ENCODE measurements at places on chromosomes 1 and 21.

GRCh38 chr1:159938211-159938852 lies 7.1 kb downstream of the IGSF9 start:
- no peak for DNase-seq

DNA sequence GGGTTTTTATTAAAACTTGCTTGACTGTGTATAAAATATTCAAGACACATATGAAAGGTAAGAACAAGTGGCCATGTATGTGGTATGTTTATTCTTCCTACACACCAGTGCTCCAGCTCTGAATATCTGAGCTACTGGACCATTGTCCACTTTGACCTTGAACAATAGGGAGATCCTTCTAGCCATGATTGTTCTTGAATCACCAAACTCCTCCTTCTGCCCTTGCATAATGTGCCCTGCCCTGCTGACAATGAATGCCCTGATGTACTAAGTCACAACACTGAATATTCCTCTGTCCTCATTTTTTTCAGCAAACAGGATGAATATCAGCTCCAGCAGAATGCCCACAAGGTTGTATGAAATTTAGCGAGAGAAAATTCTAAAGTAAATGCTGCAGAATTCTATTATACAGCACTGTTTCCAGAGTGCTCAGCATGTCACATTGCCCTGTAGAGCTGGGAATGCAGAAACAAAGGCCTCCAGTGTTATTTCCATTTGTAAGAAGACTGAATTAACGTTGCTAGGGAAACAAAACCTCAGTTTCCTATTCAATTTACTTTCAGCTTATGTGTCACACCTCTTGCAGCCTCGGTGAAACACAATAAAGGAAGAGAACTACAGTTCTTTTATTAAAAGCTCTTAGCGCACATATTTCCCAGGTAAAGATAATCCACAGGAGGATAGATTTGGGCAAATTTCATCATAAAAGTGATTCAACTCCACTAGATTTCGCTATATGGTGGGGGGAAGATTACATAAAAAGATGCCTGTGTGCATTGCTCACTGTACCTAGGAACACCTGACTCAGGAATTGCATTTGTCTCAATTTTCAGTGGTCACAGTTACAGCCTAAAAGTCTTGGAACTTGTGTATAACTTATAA lies 187.4 kb upstream of the ATP1B1 start:
- DNase-seq, result no peak

DNA sequence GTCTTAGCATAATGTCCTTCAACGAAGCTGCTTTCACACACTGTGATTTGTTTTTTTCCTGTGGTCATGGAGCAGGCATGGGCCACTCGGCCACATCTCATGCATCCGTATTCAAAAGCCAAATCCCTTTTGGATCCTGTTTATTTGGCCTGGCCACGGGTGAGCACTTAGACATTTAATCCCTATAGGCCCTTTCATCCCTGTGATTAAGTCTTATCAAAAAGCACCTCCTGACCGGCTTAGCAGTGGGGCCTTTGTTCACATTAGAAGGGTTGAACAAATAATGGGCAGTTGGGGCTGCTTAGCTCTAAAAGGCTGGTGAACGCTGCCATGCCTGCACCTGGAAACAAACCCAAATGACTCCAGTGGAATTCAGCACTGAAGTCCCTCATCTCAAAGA lies 2.0 kb downstream of the KCNE2 start:
- DNase-seq, result peak; percentile 47

GRCh38 chr1:211753649-211754251 lies 76.8 kb downstream of the LPGAT1 start:
- DNase-seq, result no peak

- no peak for DNase-seq
Measured at GRCh38 chr1:185260611-185261010, 56.4 kb downstream of the IVNS1ABP start.

DNA sequence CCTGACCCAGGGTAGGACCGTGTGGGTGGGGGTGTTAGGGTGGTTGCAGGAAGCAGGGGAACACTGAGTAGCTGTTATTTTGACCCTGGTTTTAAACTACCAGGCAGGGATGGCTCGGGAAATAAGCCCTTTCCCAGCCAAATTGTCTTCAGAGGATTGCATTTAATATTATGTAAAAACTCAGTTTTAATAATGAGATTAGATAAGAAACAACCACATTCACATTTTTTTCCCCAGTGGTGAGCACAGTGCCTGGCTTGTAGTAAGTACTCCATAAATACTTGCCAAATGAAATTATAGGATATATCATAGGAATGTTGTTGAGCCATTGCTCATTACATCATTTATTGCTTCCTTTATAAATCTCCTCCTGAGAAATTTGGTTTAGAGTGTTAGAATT lies 3.1 kb upstream of the ACP6 start:
- no peak for DNase-seq

DNA sequence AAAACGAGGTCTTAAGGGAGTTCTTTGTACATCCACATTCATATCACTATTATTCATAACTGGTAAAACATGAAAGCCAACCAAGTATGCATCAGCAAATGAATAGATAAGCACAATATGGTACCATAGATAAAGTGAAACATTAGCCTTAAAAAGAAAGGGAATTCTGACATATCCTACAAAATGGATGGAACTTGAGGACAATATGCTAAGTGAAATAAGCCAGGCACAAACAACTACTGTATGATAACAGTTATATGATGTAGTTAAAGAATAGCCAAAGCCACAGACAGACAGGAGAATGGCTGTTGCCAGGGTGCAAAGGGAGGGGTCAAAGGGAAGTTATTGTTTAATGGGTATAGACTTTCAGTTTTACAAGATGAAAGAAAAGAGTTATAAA lies 148.9 kb downstream of the EIF4G3 start:
- no peak for DNase-seq

DNA sequence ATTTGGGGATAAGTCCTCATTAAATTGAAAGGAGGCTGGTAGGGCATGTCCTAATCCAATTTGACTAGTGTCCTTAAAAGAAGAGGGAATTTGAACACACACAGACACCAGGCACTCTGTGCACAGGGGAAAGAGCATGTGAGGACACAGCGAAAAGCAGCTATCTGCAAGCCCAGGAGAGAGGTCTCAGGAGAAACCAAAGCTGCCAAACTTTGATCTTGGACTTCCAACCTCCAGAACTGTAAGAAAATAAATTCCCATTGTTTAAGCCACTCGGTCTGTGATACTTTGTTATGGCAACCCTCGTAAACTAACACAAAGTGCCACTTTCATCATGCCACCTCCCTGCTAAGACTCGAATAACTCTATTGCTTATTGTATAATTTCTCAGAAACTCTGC lies 13.8 kb downstream of the PLA2G4A start:
- DNase-seq, result no peak

- DNase-seq, result no peak
Measured at GRCh38 chr1:117403597-117403996, 36.3 kb downstream of the MAN1A2 start.

GRCh38 chr21:31911138-31911907 lies 38.5 kb downstream of the HUNK start:
- DNase-seq, result no peak

- DNase-seq, result no peak
Measured at GRCh38 chr1:84377480-84378095, 20.7 kb upstream of the DNASE2B start.

- no peak for DNase-seq
Measured at GRCh38 chr1:94796266-94796665, 23.9 kb upstream of the SLC44A3 start.

- DNase-seq, result no peak
Measured at GRCh38 chr1:53771648-53772047, 32.7 kb upstream of the GLIS1 start.

- no peak for DNase-seq
Measured at GRCh38 chr1:7538849-7539768, 232.0 kb upstream of the VAMP3 start.

GRCh38 chr1:24027838-24028468 lies 47.8 kb upstream of the SRSF10 start:
- no peak for DNase-seq

DNA sequence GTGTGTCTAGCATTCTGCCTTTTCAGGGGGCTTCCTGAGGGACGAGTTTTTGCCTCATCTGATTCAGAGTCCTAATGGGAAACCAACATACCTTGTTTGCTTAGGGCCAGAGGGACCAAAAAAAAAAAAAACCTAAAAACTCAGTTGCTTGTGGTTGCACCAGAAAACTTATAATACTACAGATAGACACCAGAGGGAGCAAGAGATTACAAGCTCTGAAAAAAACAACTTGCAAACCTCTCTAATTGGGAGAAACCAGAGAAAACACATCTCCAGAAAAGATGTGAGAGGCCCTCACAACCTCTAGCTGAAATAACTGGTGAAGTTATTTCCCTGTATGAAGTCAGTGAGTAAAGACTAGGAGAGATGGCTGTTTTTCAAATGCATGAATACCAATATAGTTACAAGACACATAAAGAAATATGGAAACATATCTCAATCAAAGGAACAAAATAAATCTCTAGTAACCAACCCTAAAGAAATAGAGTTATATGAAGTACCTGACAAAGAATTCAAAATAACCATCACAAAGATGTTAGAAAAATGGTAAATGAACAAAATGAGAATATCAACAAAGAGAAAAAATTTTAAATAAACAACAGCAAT lies 233.7 kb upstream of the NFIA start:
- DNase-seq, result no peak

- no peak for DNase-seq
Measured at GRCh38 chr1:238568735-238569134, 678.0 kb upstream of the ZP4 start.

DNA sequence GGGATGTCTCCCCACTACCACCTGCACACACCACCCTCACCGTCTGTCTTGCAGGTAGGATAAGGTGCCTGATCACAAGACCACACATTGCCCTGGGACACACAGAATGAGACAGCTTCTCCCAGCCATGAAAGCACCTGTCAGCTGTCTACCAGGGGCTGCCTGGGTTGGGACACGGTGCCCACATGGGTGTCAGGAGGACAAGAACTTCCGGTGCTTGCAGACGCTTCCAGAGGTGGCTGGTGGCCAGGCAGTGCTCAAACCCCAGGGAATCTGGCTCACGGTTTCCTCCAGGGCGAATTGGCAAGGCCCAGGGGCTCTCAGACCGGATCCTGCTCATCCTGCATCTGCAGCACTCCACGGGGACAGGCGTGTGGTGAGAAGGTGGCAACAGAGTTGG lies 182.6 kb upstream of the ARHGEF16 start:
- no peak for DNase-seq

GRCh38 chr1:19038096-19038495 lies 81.6 kb upstream of the IFFO2 start:
- DNase-seq, result no peak

DNA sequence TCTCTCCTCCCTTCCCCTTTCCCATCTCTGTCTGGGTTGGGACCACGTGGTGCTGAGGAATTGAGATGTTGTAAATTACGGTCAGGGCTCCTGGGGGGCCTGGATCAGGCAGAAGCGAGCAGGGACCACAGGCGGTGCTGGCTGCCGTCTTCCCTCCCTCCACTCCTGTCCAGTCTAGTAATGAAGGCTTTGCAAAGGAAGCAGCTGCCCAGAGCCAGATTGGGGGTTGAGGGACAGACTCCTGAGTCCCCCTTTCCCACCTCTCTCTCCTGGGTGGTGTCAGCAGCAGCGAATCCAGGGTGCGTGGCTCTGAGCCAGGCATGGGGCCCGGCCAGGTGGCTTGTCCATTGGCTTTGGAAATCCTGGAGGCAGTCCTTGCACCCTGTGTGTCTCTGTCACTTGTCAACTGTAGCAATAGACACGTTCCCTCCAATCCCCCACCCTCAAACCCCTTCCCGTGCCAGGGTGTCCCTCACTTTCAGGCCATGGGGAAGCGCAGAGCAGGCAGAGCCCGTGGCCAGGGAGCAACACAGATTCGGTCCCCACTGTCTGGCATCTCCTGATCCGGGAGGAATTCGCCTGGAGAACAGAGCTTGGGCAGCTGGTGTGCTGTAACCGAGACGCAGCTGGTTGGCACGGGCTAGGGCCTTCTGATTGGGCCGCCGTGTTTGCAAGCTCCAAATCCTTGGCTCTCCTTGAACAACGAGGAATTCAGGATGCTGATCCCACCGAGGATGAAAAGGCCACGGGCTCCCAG lies 64.8 kb upstream of the WNT4 start:
- DNase-seq, result no peak

DNA sequence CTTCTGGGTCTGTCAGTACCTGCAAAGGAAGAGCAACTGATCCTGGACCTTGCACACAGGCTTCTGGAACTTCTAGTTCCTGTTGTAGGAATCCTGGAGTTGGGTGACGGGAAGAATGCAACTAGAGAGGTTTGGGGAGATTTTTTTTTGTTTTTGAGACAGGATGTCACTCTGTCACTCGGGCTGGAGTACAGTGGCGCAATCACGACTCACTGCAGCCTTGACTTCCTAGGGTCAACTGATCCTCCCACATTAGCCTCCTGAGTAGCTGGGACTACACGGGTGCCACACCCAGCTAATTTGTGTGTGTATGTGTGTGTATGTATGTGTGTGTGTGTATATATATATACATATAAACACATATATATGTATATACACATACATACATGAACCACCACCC lies 18.8 kb downstream of the ENTREP3 start:
- no peak for DNase-seq

DNA sequence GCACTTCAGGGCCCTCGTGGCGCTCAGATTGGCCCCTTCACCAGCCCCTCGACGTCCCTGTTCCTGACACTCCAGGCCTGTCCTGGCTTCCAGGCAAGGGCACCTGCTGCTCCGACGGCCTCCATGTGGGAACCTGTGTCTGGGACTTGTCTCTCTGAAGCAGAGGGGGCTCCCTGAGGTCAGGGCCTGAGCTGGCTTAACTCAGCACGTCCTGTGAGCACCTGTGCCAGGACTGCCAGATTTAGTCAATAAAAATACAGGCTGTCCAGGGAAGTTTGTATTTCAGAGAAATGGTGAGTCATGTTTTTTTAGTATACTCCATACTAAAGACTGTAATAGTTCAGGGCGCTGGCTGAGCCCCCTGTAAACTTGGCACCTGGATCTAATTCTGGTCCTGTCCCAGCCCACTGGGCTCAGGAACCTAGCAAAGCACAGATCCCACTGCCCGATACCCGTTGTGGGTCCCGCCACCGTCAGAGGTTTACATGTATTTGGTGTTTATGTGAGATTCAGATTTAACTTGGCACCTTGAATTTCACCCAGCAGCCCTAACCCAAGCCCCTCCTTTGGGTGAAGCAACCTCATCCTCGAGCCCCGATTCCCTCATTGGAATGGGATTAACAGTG lies 109.9 kb upstream of the IFFO2 start:
- DNase-seq, result no peak

DNA sequence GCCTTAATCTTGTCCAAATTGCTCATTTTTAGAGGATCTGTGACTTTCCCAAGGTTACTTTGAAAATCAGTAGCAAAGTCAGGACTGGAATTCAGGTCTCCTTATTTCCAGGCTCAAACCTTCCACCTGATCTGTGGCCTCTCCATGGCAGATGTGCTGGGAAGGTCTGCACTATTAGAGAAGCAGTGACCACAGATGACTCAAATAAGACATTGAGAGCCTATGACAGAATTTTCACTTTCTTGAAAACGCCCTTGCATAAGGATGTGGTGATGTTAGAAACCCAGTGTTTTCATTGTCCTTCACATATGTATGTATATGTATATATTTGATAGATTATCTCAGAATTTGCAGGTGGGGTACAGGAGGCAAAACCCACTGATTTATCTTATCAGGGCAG lies 45.3 kb downstream of the TTC39A start:
- DNase-seq, result no peak

- no peak for DNase-seq
Measured at GRCh38 chr1:77385551-77385950, 103.7 kb downstream of the AK5 start.

- no peak for DNase-seq
Measured at GRCh38 chr21:15775981-15776380, 46.2 kb downstream of the USP25 start.

- no peak for DNase-seq
Measured at GRCh38 chr1:115838431-115839028, 2.4 kb downstream of the NHLH2 start.
